ENCODE measurements at places on chromosomes 11 and 22.

DNA sequence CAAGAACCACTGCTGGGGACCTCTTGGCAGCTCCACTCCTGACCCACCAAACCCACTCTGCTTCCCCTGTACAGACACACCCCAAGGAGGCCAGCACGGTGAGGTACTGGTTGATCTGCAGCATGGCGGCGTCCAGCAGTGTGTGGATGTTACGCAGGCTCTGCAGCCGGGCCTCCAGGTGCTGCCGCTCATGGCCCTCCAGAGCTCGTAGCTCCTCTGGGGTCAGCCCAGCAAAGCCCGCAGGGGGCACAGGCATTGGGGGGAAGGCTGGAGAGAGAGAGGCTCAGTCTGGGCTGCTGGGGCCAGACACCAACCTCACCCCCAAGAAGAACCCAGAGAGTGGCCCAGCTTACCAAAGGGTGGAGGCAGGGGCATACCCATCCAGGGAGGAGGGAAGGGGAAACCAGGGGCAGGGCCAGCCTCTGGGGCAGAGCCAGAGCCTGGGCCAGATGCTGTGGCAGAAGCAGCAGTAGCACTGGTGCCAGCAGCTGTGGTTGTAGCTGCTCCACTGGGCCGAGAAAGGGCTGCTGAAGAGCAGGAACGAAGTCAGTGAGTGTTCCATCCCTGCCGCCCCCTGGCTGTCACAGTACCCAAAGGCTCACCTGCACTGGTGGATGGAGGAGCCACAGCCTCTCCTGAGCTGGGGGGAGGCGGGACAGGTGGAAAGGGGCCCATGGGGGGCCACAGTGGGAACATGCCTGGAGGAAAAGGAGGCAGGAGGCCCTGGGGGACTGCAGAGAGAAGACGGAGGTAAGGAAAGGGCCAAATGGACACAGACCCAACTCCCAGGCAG, 4.5 kb downstream of the SYVN1 start:
- DNase-seq: no peak

GRCh38 chr11:70742553-70743291, 344.4 kb downstream of the CTTN start:
- no peak for DNase-seq

- no peak for DNase-seq
These were observed 701.7 kb downstream of the NELL1 start for GRCh38 chr11:21371044-21371443.

DNA sequence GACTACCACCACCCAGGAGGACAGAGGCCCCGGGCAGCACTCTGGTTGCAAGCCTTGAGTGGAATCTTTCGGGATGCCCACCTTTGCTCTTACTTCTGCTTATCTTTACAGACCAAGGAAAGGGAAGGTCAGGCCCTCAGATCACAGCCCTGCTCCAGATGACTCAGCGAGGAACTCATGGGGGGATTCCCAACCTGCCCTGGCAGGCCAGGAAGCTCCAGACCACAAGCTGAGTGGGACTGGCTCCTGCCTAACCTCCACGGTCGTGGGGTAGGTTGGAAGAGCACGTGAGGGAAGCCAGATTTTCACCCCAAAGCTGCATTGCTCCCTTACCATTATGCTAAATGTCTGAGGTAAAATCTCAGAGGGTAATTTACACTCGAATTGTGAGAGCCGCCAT, 11.8 kb downstream of the TBC1D10A start:
- no peak for DNase-seq

- DNase-seq: no peak
These were observed 876.3 kb downstream of the FAM181B start for GRCh38 chr11:81857386-81857785.

DNA sequence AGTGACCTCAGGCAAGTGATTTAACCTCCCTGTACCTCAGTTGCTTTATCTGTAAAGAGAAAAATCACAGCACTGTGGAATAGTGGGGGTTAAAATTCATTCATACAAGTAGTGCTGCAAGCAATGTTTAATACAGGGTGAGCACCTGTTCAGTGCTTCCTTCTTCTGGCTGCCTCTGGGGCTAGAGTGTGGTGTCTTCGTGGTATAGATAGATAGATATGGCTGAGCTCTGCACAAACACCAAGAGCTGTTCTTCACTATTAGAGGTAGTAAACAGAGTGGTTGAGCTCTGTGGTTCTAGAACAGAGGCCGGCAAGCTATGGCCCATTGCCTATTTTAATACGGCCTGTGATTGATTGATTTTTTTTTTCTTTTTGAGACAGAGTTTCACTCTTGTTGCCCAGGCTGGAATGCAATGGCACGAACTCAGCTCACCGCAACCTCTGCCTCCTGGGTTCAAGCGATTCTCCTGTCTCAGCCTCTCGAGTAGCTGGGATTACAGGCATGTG, 32.9 kb downstream of the LIMK2 start:
- DNase-seq: no peak

DNA sequence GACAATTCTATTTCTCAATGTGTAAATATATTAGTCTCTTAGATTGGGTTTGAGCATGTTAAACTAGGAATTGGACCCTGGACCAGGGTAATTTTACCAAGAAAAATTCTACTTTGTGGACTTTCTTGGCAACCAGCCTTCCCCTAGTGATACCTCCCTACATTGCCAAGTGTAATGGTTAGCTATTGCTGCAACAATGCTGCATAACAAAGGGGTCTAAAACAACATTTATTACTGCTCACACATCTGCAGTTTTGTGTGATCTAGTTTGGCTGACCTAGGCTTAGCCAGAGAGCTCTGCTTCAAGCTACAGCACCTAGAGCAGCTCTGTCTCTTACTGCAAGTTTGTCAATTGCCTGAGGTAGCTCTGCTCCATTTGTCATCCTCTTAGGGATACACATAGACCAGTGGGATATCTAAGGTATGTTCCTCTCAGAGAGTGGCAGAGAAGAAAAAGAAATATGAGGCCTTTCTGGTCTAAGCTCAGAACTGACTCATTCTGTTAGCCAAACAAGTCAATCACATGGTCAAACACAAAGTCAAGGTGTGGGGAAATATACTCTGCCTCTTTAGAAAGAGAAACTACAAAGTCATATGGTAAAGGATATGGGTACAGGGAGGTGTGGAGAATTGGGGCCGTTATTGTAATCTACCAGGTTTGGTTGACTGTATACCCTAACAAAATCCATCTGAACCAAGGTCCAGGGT, 2.0 kb upstream of the LAYN start:
- DNase-seq: no peak

GRCh38 chr22:32535531-32536190, 61.0 kb downstream of the FBXO7 start:
- no peak for DNase-seq

- DNase-seq: no peak
These were observed 59.7 kb upstream of the PITPNB start for GRCh38 chr22:27978802-27979201.

GRCh38 chr11:32052215-32052614, 38.7 kb upstream of the RCN1 start:
- peak; percentile 45 for DNase-seq

GRCh38 chr22:46073683-46074504, 76.4 kb upstream of the PPARA start:
- DNase-seq: no peak

- DNase-seq: no peak
These were observed 1120.5 kb downstream of the BRD1 start for GRCh38 chr22:48706934-48707762.

DNA sequence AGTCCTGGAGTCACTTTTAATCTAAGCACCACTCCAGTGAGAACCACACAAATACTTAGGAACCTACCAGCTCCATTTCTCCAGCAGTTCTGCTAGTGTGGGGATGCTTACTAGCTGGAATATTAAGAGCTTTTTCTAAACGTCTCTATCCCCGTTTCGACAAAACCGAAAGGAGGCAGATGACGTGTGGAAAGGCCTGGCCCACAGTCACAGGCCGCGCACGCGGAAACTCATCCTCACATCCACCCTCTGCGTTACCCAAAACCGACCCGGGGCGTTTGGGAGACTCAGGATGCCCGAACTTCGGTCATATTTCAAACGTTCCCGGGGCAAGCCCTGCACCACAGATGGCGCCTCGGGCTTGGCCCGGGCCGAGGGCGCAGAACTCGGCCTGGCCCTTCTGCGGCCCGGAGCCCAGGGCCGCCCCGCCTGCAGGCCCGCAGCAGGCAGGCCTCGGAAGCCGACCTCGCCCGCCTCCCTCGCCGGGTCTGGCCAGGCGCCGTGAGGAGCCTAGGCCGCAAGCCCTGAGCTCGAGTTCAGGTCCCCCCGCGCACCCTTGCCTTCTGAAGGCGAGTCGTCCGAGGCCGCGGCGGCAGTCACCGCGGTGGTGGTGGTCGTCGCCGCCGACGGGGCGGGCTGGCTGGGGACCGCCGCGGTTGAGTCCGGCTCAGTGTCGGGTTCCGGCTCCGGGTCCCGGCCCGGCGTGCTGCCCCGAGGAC, 473 bp downstream of the FNBP4 start:
- peak; percentile 71 for DNase-seq

DNA sequence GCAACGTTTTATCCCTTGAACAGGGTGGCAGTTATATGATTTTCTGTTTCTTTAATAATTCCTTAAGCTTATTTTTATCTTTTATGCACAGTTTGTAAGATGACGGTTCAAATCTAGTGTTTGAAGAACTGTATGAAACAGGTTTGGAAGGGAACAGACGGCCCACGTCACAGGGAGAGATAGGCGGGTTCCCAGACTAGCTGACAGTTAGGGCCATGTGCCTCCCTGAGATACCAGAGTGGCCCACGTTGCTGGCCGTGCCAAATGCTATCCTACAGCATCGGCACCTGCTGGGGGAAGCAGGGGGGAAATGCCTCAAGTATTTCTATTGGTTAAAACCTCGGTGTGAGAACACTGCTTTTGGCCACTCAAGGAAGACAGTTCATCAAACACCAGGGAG, 50.2 kb upstream of the BID start:
- no peak for DNase-seq

DNA sequence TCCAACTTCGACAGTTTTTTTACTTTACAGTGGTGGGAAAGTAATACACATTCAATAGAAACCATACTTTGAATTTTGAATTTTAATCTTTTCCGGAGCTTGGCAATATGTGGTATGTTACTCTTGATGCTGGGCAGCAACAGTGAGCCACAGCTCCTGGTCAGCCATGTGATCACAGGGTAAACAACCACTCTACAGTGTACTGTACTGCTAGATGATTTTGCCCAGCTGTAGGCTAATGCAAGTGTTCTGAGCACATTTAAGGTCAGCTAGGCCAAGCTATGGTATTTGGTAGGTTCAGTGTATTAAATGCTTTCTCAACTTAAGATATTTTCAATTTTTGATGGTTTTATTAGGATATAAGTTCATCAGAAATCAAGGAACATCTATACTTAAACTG, 48.7 kb upstream of the GRIK4 start:
- DNase-seq: no peak

DNA sequence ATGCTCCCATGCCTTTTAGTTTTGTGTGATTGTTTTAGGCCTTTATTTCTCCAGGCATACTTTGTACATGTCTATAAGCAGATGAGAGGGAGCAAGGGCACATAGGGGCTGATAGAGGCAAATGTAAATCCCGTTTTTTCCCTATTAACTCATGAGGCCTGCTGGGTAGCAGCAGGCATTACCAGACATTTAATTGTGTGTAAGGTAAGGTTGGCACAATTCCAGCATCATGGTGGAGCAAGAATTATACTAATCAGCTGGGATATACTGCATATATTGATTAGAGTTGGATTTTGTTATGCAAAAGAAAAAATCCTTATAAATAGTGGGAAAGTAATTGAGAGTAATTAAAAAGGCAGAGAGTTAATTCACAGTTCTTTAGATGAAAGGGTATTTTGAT, 12.2 kb downstream of the FAT3 start:
- DNase-seq: no peak

DNA sequence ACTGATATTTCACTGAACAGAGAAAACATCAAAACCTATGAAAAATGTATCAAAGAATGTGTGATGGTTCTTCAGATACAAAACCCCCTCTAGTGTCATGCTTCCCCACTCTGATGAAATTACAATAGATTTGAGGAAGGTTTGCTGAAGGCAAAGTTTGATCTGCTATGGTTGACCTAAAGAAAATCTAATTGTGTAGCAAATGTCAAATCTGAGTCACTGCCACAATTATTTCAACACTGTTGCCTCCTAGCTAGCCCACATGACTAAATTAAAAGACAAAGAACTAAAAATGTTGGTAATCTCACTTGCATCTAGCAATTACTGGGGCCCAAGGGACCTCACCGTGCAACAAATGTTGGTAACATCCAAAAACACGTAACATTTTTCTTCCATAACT, 728.0 kb downstream of the DLG2 start:
- DNase-seq: no peak

DNA sequence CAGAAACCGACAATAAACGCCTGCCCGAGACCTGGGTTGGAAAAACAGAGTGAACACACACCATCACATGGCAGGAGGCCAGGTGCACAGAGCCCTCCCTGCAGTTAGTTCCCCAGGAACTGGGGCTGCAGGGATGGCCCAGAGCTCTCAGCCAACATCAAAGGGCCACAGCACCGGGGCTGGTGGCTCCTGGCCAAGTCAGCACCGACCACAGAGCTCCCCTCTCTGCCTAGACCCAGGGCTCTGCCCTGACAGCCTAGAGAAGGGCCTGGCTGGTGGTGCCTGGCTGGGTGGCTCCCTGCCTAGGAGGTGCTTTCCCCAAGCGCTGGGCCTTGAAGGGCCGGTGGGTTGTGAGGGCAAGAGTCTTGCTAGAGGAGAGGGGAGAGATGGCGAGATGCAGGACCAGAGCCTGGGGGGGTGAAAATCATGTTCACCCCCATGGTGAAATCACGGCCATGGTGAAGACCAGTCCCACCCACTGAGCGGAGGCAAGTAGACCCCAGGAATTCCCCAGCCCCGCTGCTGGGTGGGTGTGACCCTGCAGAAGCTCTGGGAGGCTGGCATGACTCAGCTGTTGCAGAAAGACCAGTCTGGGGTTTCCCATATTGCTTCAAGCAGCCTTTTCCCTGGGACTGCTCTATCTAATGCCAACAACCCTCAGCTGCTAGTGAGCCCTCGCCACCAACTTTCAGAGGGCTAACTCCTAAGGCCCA, 7.2 kb upstream of the BID start:
- no peak for DNase-seq

GRCh38 chr22:27617214-27617881, 184.2 kb downstream of the MN1 start:
- no peak for DNase-seq

GRCh38 chr11:73323464-73323863, 15.4 kb downstream of the ARHGEF17 start:
- no peak for DNase-seq

- no peak for DNase-seq
These were observed 118.7 kb upstream of the ZC3H12C start for GRCh38 chr11:109974523-109974922.

- DNase-seq: peak; percentile 87
These were observed at the start of gene GPR137 for GRCh38 chr11:64284962-64285884. Gene GPR137, plus strand, starts transcription at chr11:64285848. Its CDS starts 677 bp downstream, at chr11:64286525.

GRCh38 chr11:63694596-63694995, 13.3 kb downstream of the RTN3 start:
- no peak for DNase-seq

- no peak for DNase-seq
These were observed 52.6 kb downstream of the PITPNB start for GRCh38 chr22:27866135-27867084.

- DNase-seq: no peak
These were observed 285.2 kb downstream of the METTL15 start for GRCh38 chr11:28393348-28393747.

- DNase-seq: no peak
These were observed 104.9 kb downstream of the ADAMTS15 start for GRCh38 chr11:130553306-130553705.
